ENCODE measurements at places on chromosomes 6 and 20.

DNA sequence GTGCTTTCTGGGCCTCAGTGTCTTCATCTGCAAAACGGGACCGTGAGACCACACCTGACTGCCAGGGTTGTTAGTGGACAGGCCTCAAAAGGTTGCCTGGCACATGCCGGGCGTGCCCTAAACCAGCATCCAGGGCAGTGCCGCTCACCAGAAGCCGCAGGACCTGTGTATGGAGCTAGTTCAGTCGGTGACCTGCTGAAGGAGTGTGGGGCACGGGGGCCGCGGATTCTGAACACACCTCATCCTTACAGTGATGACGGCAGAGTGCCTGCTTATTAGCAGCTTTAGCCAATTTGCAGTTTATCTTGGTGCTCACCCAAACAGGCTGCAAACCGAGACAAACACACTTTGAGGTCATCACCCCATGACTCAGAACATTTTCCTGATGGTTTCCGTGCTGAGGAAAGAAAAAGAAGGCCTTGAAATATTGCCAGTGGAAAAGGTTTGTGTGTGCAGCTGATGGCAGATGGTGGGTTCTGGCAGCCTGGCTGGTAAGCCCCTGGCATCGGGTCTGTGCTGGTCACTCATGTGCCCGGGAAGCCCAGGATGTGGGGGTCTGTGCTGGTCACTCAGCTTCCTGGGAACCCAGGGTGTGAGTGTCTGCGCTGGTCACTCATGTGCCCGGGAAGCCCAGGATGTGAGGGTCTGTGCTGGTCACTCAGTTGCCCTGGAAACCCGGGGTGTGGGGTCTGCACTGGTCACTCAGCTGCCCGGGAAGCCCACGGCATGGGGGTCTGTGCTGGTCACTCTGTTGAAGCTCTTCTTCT lies 153.8 kb downstream of the ERMARD start:
- DNase-seq: no peak

- DNase-seq: no peak
These were observed 14.1 kb upstream of the TENT5A start for GRCh38 chr6:81766482-81767069.

DNA sequence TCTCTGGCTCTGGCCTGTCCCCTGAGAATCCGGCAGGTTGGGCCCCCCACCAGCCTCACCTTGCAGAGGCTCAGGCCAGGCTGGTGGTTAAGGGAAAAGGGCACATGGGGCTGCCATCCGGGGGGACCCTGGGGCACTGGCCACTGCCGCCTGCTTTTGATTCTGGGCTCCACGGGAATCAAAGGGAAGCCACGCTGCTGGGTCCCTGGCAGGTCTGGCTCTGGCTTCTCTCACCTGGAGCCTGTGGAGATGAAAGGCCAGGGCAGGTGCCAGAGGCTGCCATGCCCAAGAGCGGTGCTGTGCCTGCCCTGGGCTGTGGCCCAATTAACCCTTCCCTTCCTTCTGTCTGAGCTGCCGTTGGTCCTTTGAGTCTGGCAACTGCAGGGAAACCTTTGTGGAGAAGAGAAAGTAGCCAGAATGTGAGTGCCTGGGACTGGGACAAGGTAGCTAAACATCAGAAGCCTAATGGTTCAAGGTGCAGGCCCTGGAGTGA lies 9.4 kb upstream of the CDH22 start:
- DNase-seq: no peak

DNA sequence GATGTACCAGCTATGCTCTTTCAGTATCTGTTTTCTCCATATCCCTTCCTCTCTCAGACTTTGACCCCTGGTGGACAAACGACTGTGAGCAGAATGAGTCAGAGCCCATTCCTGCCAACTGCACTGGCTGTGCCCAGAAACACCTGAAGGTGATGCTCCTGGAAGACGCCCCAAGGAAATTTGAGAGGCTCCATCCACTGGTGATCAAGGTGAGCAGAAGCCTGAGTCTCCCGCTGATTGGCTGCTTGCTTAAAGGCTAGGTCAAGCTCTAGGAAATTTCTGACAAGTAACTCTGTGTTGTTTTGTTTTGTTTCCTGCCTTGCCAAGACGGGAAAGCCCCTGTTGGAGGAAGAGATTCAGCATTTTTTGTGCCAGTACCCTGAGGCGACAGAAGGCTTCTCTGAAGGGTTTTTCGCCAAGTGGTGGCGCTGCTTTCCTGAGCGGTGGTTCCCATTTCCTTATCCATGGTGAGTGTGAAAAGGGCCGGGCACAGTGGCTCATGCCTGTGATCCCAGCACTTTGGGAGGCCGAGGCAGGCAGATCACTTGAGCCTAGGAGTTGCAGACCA lies 28.6 kb downstream of the C6orf89 start:
- peak; percentile 60 for DNase-seq

DNA sequence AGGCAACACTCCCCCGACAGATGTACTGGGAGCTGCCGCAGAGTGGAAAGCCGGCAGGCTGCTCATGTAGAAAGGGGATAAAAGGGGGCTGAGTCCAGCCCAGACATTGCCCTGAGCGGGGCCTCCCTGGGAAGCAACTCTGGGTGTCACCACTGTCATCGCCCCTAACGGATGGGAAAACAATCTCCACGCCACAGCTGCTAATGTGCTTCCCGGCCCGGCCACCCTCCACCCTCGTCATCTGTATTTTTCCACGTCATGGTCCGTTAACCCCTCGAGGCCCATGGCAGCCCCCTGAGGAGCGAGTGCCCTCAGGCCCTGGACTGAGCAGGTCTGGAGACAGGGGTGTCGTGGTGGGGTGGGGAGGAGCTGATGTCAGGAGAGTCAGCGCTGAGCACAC lies 227.4 kb downstream of the DLL1 start:
- DNase-seq: no peak

DNA sequence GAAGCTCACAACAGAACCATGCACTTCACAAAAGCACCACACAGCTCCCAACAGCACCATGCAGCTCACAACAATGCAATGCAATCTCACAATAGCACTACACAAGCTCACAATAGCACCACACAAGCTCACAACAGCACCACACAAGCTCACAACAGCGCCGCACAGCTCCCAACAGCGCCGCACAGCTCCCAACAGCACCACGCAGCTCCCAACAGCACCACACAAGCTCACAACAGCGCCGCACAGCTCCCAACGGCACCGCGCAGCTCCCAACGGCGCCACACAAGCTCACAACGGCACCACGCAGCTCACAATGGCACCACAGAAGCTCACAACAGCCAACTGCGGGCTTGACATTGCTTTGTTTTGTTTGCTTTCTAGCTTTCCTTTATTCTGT lies 198.1 kb downstream of the DLL1 start:
- peak; percentile 3 for DNase-seq

GRCh38 chr6:126033696-126034095 lies 47.4 kb downstream of the TRMT11 start:
- no peak for DNase-seq

GRCh38 chr6:69985180-69985579 lies 118.8 kb downstream of the COL19A1 start:
- no peak for DNase-seq
